ENCODE measurements at places on chromosomes 1 and 21.

GRCh38 chr1:118302145-118302544 is 117.1 kb upstream of the SPAG17 start:
- no peak for DNase-seq

DNA sequence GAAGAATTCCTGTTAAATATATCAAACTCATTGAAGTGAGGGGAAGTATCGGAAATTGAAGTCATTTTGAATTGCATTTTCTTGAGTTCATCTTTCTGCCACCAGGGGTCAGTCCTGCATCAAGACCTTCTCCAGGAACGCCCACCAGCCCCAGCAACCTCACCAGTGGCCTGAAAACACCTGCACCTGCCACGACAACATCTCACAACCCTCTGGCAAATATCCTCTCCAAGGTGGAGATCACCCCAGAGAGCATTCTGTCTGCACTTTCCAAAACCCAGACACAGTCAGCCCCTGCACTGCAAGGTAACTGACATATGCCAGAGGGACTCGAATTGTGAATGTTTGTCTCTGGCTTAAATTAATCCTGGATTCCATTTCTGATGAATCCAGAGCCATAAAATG is 22.8 kb upstream of the TARS2 start:
- peak; percentile 80 for DNase-seq

DNA sequence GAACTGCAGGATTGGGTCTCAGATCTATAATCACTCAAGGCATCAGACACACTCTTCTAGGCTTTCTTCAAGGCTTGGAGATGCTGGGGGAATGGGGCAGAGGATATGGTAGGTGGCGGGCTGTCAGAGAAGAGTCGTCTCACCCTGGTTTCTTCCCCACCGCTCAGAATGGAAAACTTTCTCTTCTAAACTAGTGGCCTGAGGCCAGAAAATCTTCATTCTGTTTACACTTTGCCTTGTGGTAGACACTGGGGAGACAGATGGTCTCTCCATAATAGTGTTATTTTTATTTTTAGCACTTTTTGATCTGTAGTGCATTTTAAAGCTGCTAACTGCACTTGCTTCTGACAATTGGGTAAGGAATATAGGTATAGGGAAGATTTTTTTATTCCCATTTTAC is 2.6 kb downstream of the PRELP start:
- no peak for DNase-seq

- DNase-seq = no peak
Observed at GRCh38 chr1:175562452-175562851, 180.9 kb downstream of the TNR start.

- DNase-seq = no peak
Observed at GRCh38 chr1:65341381-65341780, 32.0 kb downstream of the DNAJC6 start.

DNA sequence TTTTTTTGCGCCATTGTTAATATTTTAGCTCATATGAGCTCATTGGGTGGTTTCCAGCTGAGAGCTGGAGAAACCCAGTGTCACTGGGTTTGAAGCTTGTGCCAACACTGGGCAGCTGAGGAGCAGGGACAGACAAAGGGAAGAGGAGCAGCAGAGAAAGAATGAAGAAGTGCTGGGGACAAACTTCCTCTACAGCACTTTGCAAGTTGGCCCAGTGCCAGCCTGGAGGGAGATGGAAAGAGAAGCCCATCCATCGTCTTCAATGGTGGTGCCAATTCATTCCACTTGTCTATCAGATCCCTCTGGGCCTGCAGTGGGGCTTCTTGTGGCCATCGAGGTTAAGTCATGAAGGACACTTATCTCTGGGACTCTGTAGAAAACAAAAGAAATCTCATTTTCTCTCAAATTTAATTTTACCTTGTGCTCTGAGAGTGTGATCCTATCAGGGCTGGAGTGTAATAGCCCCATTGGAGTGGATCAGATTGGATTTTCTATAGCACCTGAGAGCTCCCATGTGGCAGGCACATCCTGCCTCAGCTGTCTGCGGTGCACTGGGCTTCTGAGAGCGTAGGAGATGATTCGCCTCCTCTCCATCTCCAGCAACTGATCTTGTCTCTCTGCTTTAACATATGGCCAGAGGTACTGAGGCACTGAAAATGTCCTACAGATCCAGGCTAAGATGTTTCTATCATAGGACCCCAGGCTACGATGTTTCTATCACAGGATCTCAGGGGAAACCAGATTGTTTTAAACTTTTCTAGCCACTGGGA is 114.7 kb downstream of the TNR start:
- DNase-seq = no peak

DNA sequence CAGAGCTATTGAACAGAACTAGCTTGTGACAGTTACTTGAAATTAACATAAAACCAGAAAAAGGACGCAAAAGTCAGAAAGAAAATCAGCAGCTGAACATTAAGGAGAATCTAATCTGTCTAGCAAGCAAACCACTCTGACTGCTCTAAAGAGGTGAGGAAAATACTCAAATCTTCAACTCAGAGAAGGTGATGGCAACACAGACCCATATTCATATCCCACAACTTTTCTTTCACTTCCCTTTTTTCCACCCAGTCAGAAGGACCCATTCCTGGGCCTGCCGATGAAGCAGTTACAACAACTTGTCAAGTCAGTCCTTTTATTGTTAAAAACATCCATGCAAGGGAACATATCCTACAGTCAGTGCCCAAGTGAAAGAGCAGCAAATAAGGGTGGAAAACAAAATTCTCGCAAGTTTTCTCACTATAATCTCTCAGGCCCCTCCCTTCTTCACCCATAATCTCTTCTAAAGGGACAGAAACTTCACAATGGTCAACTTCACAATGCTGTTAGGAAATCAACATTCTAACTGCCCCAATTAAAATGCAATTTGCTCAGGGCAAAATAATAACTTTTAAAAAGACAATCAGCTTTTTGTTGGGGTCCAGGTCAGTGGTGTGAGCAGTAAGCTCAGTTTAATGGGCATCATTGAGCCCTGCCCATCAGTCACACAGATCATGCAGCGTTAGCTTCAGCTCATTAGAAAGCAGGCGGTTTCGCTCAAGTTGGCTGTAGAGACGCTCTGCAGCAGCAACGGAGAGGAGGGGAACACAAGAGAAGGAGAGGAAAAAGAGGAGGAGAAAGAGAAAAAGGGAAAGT is 3.6 kb upstream of the NUP210L start:
- no peak for DNase-seq

GRCh38 chr1:95021805-95022643 is 50.7 kb downstream of the ALG14 start:
- no peak for DNase-seq

- no peak for DNase-seq
Observed at GRCh38 chr21:32612999-32613337, 791 bp upstream of the CFAP298 start.

DNA sequence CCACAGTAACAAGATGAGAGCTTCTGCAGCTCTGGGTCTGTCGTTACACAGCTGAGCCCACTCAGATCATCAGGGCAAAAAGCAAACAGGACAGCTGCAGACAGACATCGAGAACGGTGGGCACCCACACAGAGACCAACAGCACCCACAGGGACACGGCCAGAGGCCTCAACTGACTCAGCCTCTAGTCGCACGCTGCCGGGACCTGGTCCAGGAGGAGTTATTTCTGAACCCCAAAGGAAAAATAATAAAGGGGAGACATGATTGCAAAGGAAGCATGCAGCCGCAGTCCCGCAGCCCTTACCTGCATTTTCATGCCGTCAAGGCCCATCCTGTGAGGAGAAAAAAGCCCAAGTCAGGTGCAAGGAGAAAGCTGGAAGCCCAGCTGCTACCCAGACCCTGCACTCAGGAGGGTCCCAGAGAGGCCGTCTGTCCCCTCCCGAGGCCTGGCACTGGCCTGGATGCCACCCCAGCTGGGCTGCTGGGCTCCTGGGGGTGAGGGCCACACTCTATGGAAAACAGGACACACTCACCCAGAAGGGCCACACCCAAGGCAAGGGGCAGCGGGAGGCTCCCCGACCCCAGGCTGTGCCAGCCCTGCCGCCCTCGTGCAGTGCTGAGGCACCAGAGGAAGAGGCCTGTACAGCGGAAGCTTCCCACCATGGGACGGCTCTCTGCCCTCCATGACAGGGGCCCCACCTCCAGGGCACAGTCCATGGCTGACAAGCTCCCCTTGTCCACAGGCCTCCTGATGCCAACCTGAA is 15.7 kb downstream of the LSS start:
- DNase-seq = no peak

- no peak for DNase-seq
Observed at GRCh38 chr1:230563591-230563990, 78.7 kb upstream of the COG2 start.

- DNase-seq = no peak
Observed at GRCh38 chr1:94036730-94037129, 84.2 kb downstream of the ABCA4 start.

GRCh38 chr21:35088319-35088771 is 39.2 kb upstream of the RUNX1 start:
- DNase-seq = no peak

DNA sequence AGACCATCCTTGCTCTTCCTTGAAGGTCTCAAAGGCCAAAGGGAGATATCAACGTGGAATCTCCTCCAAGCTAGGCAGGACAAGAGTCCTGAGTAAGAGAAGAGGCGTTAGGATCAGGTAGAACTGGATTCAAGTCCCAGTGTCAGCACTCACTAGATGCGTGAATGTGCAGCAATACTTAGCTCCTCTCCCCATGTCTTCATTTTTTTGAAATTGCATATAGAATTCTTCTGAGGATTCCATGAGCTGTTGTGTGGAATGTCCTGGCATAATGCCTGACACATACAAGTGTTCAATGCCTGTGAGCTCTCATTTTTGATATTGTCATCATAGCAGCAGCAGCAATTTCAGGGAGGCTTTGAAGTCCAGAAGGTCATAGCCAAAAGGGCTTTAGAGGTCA is 333.2 kb downstream of the KCNH1 start:
- DNase-seq = no peak

DNA sequence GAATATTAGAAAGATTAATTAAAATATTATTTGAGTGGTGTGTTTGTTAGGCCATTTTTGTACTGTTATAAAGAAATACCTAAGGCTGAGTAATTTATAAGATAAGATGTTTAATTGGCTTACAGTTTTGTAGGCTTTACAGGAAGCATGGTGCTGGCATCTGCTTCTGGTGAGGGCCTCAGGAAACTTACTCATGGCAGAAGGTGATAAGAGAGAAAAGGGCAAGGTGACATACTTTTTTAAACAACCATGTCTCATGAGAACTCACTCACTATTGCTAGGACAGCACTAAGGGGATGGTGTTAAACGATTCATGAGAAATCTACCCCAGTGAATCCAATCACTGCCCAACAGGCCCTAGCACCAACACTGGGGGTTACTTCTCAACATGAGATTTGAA is 56.7 kb upstream of the RGS21 start:
- no peak for DNase-seq

DNA sequence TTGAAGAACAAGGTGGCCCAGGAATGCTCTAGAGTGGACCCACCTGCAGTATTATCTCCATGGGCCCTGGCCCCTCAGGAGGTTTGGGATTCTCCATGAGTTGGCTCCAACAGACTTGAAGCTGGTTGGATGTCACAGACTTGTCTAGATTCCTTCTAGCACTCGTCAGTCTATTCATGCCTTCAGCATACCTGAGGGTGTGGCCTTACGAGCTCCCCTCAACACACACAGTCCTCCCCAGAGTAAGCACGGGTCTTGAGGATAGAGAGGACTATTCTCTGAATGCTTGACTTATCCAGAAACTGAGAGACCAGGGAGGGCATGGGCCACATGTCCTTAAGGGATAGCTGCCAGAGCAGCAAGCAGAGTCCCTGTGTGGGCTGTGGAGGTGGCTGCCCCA is 45.9 kb upstream of the COL6A1 start:
- no peak for DNase-seq

DNA sequence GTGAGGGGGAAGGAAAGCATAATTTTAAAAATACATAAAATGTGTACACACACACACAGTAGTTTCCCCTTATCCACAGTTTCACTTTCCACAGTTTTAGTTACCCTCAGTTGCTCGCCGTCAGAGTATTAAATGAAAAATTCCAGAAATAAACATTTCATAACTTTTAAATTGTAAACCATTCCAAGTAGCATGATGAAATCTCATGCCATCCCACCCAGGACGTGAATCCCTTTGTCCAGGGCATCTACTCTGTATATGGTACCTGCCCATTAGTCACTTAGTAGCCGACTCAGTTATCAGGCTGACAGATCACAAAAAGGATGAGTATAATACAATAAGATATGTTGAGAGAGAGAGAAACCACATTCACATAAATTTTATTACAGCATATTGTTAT is 36.2 kb downstream of the EPS15 start:
- no peak for DNase-seq

DNA sequence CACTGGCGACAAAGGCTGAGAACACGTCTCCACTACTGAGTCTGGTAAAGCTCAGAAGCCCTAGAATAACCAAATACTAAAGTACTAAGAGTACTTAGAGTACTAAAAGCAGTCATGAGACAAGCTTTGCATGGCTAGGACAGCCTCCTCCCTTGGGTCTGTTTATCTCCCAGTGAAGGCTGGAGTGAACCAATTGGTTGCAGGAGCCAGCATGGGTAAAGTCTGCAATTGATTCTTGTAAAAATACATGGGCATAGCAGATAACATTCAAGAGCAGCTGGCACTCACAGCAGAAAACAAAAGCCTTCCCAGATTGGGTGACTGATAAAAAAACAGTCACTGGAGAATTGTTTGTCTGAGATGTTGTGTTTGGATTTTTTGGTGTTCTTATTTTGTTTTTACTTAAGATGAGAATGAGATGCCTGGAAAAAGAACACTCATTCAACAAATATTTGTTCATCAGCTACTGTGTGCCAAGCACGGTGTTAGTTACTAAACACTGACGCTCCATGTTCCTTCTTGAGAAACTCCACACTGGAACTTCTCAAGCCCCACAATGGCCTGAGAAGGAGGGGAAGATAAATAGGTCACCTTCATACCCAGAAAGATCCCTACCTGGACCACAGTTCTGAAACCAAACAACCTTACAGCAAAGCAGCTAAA is 3.7 kb downstream of the IRF6 start:
- no peak for DNase-seq

DNA sequence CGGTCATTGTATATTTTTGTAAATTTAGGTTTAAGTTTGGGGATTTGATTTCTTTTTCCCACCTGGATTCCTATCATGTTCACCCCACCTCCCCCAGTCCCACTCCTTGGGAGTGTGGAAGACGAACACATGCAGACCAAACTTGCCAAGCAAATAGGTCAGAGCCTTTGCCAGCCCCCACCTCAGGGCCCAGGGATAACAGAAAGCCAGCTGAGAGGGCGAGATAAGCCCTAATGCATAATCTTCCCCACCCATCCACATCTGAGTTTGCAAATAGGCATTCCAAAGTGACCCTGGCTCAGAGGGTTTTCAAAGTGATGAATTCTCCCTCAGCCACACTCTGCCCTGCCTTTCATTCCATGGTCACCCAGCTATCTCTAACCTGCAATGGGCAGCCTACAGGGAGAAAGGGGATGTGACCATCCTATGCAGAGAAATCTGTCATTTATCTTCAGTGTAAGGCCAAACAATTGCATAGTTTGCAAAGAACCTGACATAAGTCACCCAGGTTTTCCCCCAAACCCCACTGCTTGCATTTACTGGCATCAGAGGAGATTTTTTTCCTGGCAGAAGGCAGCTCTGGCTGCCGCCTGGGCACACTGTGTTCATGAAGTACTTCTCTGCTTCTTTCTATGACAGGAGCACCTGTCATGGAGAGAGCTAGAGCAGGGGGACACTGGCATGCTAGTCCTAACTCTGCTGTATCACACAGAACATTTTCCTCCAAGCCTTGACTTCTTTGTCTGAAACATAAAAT is 69.0 kb upstream of the NFIA start:
- DNase-seq = no peak

- DNase-seq = no peak
Observed at GRCh38 chr1:214441119-214441518, 110.3 kb downstream of the PTPN14 start.

- no peak for DNase-seq
Observed at GRCh38 chr1:206589206-206589605, 23.1 kb downstream of the EIF2D start.

Data from NCI-H2081 (cell line).